T-cell (primary cell): ENCODE measurements at places on chromosomes 16 and 17.
A peak's percentile ranks its signal among the peaks of the same experiment; 100 is the strongest.

DNA sequence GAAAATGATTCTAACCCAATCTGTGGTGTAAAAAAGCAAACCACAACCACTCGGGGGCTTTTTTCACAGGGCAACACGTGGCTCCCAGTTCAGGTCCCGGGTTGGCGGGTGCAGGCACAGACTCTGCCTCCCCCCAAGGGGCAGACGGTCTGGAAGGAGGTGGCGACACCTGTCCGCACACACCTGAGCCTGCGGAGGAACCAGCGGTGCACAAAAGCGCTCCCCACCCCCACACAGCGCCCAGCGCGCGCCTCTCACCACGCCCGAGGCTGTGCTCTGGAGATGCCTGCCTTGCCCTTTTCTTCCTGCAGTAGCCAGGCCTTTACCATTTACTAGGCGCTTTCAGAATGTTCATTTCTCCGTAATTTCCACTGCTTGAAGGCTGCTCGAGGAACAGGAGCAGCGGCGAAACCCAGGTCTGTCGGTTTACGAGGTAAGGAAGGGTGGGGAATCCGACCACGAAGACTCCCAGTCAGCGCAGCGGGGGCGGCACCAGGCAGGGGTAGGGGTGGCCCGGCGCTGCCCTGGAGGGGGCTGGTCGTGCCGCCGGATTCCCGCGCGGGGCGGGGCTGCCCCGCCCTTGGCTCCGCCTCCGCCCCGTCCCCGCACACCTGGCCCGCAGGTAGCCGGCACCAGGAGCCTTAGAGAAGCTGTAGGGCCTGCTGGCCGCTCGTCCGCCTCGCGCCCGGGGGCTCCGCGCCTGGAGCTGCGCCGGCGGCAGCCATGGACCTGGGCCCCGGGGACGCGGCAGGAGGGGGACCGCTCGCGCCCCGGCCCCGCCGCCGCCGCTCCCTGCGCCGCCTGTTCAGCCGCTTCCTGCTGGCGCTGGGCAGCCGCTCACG, at the start of gene USP43:
Gene USP43, plus strand, starts transcription at position 608 of the 842 bp plus-strand sequence. Its CDS starts 116 bp downstream, at position 724.
- no peak within 1 kb of the TSS for H3K27ac ChIP-seq
- peaks cover 41% of the 10 kb centered on the region for H3K27me3 ChIP-seq
- peak; percentile 7 for DNase-seq
- H3K36me3 ChIP-seq: no peaks in the 10 kb centered on the region

GRCh38 chr17:42798383-42799380, at the start of the genes CNTD1 and COA3:
TSS of gene CNTD1 (plus strand) at chr17:42798861. CDS start at chr17:42799068, 207 bp downstream.
TSS of gene COA3 (minus strand) at chr17:42798704. CDS start at chr17:42798681, 23 bp downstream.
- no peaks in the 10 kb centered on the region for H3K27me3 ChIP-seq
- no peaks in the 10 kb centered on the region for H3K36me3 ChIP-seq
- peak within 1 kb of the TSS; percentile 97 for H3K4me3 ChIP-seq
- H3K27ac ChIP-seq: no peak within 1 kb of the TSS
- DNase-seq: peak; percentile 59

- no peaks in the 10 kb centered on the region for H3K27me3 ChIP-seq
- no peaks in the 10 kb centered on the region for H3K36me3 ChIP-seq
- H3K4me1 ChIP-seq: peaks cover 26% of the 10 kb centered on the region
- peak overlapping the region; percentile 100 for H3K4me3 ChIP-seq
Measured at GRCh38 chr17:58007781-58008706, 998 bp upstream of the SRSF1 start.

DNA sequence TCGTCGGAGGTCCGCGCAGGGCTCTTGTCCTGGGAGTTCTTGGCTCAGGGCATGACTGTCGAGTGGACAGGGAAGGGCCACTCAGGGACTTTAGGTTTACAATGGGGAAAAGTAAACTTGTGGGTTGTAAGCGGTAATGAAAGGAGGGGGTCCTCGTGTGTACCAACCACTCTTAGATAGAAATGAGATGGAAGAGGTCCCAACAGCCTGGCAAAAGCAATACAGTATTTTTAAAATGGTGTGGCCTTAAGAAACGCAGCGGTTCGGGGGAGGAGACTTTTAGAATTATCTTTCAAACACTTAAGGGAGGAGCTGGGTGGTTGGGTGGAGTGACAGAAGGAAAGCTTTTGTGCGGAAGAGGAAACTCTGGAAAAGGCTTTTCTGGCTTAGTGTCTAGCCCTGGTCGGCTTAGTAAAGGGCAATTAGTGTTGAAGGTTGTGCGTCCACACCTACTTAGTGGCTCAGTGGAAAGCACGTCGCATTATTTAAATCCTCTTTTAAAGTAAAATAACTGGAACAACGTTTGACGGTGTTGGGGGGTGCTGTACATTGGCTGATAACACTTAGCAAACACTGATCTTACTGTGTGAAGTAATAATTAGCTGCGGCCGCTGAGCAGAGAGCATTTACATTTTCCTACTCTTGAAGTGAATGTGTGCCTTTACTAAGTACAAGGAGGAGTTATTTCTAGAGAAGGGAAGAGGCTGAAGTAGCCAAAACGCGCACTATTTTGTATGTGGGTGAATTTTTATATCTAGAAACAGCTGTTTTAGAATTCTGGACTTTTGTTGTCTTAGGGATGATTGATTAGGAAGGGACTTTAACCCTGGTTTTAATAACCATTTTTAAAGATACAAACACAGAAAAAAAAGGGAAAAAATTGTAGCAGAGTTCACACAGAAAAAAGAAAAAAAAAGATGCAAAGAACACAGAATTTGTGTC, 1.0 kb downstream of the WSB1 start:
- peak; percentile 35 for DNase-seq
- no peaks in the 10 kb centered on the region for H3K36me3 ChIP-seq
- peak overlapping the region; percentile 99 for H3K27ac ChIP-seq
- peaks cover 8% of the 10 kb centered on the region for H3K4me1 ChIP-seq
- H3K27me3 ChIP-seq: no peaks in the 10 kb centered on the region
- peak overlapping the region; percentile 94 for H3K4me3 ChIP-seq

GRCh38 chr16:12541672-12542071, 262.0 kb downstream of the CPPED1 start:
- no peaks in the 10 kb centered on the region for H3K36me3 ChIP-seq
- DNase-seq: no peak
- no peak overlapping the region for H3K27ac ChIP-seq
- H3K4me1 ChIP-seq: peaks cover 23% of the 10 kb centered on the region
- no peaks in the 10 kb centered on the region for H3K27me3 ChIP-seq
- H3K4me3 ChIP-seq: no peak overlapping the region
